ENCODE measurements at places on chromosomes 2 and 18. TPM values are rescaled to one million over a fixed set of nuclear protein-coding genes. Genes with fewer than 3 reads are reported as not detected.

- no peak for DNase-seq
Observed at GRCh38 chr2:236193026-236193425, 24.8 kb upstream of the GBX2 start.

GRCh38 chr2:204395539-204395938, 149.7 kb upstream of the PARD3B start:
- no peak for DNase-seq

GRCh38 chr2:58497168-58497567, 256.0 kb upstream of the FANCL start:
- peak; percentile 95 for DNase-seq

SP140 gene
- 4.3 TPM for total RNA-seq

GRCh38 chr18:67788310-67789164, 272.0 kb upstream of the DSEL start:
- DNase-seq, result no peak

GRCh38 chr2:98787700-98788099, 56.8 kb upstream of the MGAT4A start:
- no peak for DNase-seq

CPS1 gene
- total RNA-seq, result 38.4 TPM

DNA sequence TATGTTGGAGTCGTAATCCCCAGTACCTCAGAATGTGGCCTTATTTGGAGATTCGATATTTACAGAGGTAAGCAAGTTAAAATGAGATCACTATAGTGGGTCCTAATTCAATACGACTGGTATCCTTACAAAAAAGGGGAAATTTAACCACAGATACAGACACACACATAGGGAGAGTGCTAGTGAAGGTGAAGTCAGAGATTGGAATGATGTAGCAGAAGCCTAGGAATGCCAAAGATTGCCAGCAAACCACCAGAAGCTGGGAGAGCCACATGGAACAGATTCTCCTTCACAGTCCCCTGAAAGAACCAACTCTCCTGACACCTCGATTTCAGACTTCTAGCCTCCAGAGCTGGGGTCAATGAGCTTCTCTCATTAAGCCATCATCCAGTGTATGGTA, 17.7 kb upstream of the ACTR3 start:
- DNase-seq, result peak; percentile 48

GRCh38 chr2:173783382-173783781, 181.8 kb downstream of the SP3 start:
- DNase-seq, result no peak

DNA sequence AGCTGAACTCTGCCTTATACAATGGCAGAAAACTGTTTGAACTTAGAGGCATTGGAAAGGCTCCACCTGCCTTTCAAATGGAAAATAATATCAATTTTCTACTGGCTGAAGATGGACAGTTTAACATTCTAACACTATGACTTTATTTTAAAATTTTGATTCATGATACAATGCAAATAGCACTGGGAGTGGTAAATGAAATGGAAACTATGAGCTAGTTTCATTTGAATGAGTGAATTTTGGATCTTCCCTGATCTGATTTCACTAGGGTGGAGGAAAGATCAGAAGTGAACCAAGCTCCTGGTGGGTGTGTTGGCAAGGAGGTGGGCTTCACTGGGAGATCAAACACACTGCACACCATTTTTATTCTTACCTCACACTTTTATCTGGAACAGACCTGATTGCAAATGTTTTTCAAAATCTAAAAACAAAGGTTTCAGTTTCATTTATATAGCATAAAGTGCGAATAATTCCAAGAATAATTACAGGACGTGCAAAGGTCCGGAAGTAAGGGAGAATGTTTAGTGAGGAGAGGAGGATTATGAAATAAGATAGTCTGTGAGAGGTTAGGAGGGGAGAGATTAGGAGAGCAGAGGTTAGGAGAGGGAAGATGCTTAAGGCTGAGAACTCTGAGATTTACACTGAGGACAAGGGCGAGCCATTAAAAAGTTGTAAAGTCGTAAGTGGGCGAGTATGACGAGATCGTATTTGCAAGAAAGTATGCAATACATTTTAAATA, 18.6 kb upstream of the MBP start:
- DNase-seq, result no peak

GRCh38 chr2:231361701-231362554, 33.6 kb upstream of the B3GNT7 start:
- no peak for DNase-seq

GRCh38 chr2:197073270-197073669, 146.8 kb upstream of the PGAP1 start:
- DNase-seq, result no peak

PSMA8 gene
- total RNA-seq, result not detected

CCDC85A gene
- total RNA-seq, result 0.15 TPM

DNA sequence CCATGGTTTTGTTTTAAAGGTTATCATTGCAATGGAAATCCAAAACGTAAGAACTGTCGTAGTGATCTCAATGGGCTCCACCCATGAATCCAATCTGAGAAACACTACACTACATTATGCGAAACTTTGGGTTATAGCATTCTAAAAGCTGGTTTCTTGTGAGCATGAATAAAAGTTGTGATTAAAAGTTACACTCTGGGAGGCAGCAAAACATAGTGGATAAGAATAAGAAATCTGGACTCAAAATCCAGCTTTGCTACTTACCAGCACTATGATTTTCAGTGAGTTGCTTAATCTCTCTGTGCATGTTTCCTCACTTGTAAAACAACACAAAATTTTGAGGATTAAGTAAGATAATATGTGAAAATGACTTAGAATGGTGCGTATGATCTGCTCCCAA, 25.7 kb upstream of the THOC1 start:
- peak; percentile 32 for DNase-seq

DNA sequence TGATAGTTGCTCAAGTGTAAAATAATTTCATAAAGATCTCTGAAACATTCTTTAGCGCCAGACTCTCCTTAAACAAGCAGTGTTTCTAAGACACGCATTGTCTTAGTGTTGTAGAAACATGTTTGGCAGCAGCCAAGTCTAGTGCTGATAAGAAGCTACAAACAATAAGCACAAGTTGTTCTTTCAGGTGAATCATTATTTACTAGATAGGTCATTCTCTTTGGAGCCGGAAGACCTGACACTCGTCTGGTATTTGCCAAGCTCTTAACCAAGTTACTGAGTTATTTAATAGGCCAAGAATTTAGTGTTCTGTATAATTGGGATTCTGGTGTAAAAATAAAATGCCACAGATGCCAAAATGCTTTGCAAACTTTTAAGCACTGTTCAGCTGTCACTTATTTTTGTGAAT, 852.1 kb downstream of the CPS1 start:
- DNase-seq, result peak; percentile 87

C2orf72 gene
- 0.50 TPM for total RNA-seq

All from renal cortical epithelial cell (primary cell).